ENCODE measurements at places on chromosomes 2 and 18.

- DNase-seq, result no peak
Observed at GRCh38 chr2:59018737-59019136, 777.6 kb upstream of the FANCL start.

DNA sequence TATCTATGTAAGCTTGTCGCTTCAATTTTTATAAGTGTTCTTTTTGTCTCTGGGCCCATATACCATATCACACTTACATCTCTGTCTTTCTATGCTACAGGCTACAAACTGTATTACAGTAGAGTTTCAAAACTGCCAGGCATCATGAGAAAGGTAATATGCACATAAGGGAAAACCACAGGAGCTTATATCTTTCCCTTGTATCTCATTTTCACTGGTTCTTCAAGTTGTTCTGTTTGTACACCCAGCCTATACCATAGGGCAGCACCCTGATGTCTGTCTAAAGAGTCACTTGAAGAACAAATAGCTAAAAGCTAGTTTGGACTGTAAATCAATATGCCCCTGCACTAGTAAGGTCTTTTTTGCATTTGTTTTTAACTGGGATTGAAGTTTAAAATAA is 366.7 kb downstream of the FIGN start:
- DNase-seq, result no peak

DNA sequence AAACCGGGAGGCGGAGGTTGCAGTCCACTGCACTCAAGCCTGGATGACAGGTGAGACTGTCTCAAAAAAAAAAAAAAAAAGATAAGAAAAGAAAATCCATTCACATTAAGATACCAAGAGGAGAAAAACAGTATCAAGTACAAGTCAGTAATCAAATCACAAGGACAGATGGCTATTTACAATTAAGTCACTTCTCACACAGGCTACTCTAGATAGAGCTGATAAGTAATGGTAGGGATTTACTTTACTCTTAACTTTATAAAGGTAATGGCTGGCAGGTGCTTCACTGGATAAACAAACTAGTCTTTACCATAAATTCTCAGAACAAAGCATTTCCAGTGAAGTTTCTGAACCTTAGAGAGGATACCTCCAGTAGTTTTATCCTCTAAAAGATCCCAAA is 11.5 kb downstream of the SF3B1 start:
- no peak for DNase-seq

DNA sequence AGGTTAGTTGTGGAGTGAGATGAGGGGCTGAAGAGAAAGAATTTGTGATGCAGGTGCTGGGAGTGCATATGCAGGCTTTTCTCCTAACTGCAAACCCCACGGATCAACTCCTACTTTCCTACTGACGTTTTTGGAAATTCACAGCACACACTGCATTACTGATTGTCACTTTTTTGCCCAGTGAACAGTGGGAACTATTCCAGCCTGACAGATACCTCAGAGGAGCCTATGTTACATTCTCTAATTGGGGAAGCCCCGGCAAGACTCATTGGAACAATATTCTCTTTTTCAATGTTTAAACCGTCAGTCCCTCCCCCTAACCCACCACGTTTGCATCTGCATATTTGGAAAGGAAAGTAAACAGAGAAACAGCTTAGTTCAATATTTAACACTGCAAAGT is 126.2 kb downstream of the DPP4 start:
- DNase-seq, result no peak

DNA sequence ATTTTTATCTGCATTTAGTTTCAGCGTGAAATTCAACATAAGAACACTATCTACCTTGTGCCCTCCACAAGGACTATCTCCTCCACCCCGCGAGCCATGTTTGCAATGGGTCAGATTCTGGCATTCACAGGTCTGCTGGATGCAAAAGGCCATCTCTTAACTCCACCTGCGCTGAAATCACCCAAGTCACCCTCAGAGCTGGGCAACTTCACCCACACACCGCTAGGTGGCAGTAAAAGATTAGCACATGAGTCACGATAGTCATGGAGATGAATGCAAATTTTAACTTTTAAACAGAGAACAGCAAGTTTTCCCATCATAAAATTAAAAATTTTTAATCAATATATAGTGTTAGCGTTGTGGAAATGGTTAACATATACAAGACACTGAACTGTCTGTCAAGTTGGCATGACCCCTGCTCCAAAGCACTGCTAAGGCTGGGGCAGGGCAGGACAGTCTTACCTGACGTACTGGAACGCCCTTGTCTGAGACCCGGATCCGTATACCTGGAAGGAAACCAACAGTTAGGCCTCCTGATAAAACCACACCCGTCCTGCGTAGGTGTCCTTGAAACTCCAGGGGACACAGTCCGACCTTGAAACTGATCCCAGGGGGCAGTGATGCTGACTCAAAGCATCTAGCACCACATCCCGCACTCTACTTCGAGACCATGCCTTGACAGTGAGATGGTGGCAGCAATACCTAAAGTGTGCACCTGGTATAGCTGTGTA is 89.6 kb downstream of the UXS1 start:
- peak; percentile 42 for DNase-seq

DNA sequence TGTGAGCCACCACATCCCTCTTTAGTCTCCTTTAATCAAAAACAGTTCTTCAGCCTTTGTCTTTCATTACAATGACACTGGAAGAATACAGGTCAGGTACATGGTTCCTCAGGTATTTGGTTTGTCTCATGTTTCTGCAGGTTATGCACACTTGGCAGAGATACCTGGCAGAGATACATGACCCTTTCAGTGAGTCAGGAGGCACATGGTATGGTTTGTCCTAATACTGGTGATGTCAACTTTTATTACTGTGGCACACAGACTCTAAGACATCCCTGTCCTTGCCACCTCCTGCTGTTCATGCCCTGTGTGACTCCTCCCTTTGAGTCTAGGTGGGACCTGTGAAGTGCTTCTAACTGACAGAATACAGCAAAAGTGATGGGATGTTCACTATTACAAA is 58.4 kb downstream of the SPIRE1 start:
- no peak for DNase-seq

GRCh38 chr18:44689736-44690135 is 9.0 kb downstream of the SETBP1 start:
- no peak for DNase-seq

DNA sequence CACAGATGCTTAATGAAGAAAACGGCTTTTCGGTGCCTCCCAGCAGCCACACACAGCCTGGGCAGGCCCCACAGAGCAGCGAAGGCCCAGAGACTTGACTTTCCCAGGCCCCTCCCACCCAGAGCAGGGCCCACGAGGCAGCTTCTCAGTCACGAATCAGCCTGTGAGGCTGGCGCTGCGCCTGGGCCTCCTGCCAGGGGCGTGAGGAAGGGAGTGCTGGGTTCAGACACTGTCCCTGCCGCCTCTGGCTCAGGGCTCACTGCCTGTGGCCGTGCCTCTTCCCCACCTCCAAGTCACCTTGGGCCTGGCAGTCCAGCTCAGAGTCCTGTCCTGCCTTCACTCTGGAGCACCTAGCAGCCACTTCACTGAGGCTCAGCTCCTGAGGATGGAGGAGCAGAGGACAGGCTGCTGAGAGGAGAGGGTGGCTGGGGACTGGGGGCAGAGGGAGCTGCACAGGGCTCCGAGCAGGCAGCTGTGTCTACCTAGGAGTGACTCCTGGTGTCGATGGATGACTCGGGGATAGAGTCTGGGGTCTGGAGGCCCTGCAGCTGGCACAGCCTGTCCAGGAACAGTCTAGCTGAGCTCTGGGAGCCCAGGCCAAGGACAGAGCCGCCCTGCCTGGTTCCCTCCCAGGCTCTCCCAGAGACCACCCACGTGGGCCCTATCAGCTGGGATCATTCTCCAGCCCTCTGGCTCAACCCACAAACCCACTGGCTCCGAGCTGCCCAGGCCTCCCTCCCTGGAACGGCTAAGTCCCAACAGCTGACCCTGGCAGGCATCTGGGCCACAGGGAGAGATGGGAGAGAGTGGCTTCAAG is 36.4 kb upstream of the FOSL2 start:
- DNase-seq, result no peak

DNA sequence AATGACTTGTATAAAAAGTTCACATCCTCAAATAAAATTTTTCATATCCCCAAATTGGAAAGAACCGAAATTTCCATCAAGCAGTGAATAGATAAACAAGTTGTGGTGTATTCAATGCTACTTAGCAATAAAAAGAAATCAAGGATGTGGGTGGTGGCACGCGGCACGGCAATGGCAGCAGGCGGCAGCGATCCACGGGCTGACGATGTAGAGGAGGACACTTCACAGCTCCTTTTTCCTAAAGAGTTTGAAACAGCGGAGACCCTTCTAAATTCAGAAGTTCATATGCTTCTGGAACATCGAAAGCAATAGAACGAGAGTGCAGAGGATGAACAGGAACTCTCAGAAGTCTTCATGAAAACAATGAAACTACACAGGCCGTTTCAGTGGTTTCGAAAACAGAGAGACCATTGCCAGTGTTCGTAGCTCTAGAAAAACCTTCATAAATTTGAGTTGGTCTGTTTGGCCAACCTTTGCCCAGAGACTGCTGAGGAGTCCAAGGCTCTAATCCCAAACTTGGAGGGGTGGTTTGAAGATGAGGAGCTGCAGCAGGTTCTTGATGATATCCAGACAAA is 9.8 kb upstream of the IL36A start:
- DNase-seq, result no peak

- no peak for DNase-seq
Observed at GRCh38 chr2:216606551-216607276, 26.5 kb upstream of the IGFBP2 start.

DNA sequence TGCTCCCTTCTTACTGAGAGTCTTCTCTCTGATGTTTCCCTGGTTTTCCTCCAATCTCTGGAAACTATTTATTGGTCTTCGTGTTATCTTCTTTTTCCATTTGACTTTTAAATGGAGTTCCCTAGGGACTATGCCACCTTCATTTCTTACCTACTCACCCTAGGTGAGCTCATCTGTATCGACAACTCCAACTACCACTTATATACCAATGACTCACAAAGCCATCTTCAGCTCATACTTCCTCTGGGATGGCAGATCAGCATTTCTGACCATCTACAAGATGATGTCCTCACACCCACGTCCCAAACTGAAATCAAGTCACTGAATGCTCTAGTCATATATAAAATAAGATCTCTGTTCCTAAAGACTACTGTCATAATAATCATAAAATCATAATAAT is 40.6 kb downstream of the CFAP210 start:
- no peak for DNase-seq

GRCh38 chr2:121242976-121243375 is 42.0 kb downstream of the TFCP2L1 start:
- DNase-seq, result no peak

DNA sequence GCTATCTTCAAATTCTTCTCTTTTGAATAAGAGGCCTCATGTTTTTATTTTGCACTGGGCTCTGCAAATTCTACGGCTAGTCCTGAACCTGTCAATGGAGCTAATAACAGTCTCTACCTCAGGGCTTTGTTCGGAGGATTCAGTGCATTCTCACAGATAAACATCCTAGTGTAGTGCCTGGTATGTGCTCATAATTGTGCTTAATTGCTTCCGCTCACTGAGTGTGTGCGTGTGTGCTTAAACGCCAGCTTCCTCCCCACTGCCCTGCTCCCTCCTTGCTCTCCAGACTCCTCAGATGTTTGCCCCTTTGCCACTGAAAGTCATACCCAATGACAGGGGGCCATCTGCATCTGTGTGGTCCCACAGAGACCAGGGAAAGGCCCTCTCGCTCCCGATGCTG is 6.7 kb downstream of the GYPC start:
- no peak for DNase-seq

GRCh38 chr18:48842259-48843061 is 108.3 kb downstream of the SMAD7 start:
- peak; percentile 30 for DNase-seq

GRCh38 chr2:198322275-198322674 is 517.9 kb downstream of the PLCL1 start:
- DNase-seq, result no peak

- DNase-seq, result no peak
Observed at GRCh38 chr2:12430407-12431133, 286.2 kb upstream of the TRIB2 start.

Measured in activated T-helper 1 cell treated with Interleukin-2 at 50 U/mL for 16 hours (primary cell).